NCI-H524 (cell line): ENCODE measurements at places on chromosomes 13 and 19.

DNA sequence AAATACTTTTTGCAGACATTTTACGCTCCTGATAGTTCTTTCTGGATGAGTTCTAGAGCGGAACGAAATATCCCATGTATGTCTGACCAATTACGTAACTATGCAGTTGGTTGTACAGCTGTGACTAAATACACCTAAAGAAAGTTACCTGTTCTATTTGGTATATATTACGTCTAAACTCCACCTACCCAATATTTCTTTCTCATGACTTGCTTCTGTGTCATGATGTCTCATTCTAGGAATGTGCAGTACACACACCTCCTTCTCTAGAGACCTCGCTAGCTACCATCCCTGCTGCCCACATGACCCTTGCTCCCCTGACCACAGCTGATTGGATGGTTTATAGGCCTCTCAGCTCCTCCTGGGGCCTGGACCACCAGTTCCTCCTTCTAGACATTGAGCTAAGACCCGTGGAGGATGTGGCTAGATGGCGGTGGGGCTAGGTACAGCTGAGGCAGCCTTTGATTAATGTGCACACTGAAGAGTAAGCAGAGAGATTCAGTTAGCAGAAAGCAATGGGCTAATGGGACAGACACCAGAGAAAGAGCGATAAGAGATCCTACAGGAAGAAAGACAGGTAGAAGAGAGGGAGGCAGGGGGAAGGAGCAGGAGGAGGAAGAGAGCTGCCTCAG lies 422.1 kb downstream of the COG6 start:
- no peak for DNase-seq

DNA sequence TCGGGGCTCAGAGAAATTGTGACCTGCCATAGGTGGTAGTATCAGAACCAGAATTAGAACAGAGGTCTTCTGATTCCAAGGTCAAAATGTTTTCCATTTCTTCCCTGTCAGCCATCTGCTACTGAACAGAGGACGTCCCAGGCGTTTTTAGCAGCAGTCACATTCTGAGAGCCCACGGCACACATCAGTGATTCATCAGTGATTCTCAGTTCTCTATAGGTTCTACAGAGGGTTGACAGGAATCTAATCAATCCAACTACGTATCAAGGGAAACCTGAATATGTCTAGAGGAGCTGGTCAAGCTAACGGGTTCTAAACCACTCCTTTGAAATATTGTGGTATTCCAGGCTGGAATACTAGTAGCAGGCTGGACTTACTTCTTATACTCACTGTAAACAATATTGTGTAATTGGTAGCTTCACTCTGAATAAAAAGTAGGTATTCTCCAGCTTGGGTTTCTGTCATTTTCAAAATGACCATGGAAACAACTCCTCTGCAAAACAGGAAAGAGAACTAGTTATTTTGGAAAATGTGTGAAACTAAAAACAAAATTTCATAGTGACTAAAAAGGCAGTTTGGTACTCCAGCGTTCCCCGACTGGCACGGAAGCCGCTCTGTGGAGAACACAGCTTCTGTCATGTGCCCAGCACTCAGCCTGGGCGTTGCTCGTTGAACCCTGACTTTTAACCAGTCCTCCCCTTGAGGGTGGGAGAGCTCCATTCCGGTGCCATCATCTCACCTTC lies 43.2 kb downstream of the FLT3 start:
- no peak for DNase-seq

- no peak for DNase-seq
Measured at GRCh38 chr19:2282062-2282861, at the start of gene PEAK3. PEAK3 (minus strand) TSS chr19:2282175; CDS start chr19:2280931, 1,244 bp downstream.

DNA sequence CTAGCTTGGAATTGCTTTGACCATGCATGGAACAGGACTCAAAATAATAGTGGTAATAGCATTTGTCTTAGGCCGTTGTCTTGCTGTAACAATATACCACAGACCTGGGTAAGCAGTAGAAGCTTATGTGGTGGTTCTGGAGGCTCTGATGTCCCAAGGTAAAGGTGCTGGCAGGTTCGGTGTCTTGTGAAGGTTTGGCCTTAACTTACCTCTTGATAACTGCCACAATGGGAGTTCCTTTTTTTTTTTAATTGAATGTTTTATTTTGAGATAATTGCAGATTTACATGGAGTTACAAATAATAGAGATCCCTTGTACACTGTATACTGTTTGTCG lies 5.8 kb downstream of the RPL21 start:
- DNase-seq, result no peak

DNA sequence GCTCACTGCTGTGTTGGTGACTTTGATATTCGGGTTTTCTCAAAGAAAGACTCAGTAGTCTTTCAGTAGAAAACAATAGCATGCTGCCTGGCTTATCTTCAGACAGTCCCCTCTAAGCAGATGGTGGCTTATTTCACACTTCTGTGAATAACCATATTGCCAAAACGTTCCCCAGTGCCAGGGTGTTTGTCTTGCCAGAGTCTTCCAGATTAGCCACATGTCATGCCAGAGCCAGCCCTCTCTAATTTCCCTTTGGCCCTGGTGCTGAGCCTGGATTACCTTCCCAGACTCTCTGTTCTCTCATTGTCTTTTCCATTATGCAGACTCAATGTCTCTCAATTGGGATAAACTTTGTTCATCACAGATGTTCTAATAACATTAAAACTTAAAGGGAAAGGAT lies 488.0 kb upstream of the ATXN8OS start:
- DNase-seq, result no peak

GRCh38 chr13:85313761-85314503 lies 485.3 kb downstream of the SLITRK6 start:
- DNase-seq, result peak; percentile 52

GRCh38 chr19:49779731-49780555 lies 13.1 kb downstream of the AP2A1 start:
- DNase-seq, result no peak
